GM13977 (cell line): ENCODE measurements at places on chromosomes 5 and 9.

GRCh38 chr5:26884481-26884880, 153.9 kb downstream of the CDH9 start:
- DNase-seq, result no peak

DNA sequence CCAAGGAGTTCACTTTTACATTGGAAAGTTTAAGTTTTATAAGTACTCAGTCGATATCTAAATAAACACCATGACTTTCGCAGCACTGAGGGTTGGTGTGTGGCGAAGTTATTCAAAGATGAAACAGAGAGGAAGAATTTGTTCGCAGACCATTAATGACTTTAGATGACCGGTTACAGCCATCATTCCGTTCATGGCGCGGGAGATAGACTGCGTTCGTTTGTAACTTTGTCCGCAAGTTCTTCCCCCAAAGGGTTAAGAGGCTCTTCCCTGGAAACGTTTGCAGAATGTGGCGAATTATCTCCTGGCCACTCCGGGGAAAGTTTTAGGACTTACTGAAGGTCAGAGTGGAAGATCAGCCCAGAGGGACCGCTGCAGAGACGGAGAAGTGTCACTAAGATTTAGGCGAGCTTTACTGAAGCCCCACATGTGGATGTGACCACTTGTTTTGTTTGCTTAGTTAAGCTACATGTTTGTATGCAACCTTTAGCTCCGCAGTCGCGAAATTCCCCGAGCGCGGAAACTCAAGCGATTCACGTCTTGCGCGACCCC, 2.2 kb upstream of the FOXD1 start:
- no peak for DNase-seq

DNA sequence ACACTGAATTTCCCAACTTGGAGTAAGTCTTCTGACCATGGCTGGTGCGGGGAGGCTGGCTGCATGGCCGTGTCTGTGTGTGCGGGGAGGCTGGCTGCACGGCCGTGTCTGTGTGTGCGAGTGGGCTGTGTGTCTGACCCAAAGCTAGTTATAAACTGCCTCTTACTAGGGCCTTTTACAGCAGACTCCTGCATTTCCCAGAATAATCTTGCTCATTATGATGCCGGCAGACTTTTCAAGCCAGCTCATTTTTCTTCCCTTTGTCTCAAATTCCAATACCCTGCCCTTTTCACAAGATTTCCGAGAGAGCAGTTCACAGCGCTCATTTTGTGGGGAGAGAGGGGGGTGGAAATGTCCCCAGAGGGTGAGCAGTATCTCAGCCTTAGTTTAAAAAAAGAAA, 470.7 kb upstream of the BRINP1 start:
- DNase-seq, result no peak

GRCh38 chr9:112074250-112075008, 100.7 kb downstream of the SUSD1 start:
- no peak for DNase-seq

DNA sequence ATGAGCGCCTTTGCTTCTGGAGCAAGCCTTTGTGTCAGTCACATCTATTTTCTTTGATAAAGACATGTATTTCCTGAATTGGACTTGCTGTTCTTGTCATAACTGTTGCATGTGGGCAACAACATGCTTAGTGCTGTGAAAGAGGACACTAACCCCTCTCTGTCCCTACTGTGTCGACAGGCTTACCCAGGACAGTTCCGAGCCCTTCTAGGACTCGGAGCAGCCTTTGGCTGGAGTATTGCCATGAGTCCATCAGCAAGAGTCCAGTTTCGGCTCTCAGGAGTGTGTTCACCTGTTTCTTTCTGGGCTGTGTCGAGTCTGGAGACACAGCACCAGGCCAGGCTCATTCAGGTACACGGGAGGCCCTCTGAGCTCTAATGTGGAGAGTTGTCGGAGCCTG, 36.1 kb upstream of the PHF2 start:
- no peak for DNase-seq

DNA sequence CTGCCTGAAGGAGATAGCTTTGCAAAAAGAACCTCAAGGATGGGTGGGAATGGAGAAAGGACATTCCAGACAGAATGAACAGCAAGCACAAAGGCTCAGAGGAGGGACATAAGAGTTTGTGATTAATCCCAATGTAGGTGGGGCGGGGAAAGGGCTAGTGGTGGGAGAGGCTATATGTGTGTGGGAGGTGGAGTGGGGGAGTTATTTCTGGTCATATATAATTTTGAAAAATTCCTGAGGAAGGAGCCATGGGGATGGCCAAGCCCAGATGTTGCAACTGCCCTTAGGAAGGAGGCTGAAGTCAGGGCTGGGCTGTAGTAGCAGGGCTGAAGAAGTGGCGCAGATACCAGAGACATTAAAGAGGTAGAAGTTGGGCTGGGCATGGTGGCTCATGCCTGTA, 13.4 kb upstream of the CCL27 start:
- no peak for DNase-seq

DNA sequence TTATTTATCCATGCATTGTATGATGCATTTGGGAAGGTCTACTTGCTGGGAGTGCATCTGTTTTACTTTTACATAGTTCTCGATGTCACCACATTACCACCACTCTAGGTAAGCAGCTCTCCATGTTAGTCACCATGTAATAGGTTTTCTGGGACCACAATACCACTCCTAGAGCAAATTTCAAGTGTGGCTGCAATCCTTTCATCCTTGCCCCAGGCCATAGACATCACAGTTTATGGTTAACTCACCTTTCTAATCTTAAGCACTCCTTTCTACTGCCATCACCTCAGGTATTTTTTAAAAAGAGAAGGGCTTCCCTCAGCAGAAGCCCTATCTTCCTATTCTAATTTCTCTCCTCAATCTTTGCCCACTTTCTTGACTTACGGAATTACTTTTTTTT, 354.1 kb downstream of the PLK2 start:
- no peak for DNase-seq

DNA sequence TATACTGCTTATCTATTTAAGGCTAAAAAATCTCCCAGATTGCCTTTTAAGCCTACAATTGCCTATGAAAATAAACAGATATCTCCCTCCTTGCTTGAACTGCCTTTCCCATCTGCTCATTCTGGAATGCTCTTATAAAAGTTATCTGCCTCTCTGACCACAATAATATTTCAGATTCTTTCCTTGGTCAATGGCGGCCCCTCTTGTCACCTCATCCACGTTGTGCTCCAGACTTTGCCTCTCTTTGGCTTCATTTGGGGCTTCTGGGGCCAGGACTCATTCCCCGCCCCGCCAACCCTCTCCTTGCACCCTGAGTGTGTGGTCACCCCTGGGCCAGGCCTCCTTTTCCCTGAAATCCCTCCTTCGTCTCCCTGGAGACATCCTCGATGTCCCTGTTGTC, 110.0 kb upstream of the RPS23 start:
- no peak for DNase-seq

GRCh38 chr9:107784235-107784958, 294.8 kb upstream of the KLF4 start:
- DNase-seq, result no peak

DNA sequence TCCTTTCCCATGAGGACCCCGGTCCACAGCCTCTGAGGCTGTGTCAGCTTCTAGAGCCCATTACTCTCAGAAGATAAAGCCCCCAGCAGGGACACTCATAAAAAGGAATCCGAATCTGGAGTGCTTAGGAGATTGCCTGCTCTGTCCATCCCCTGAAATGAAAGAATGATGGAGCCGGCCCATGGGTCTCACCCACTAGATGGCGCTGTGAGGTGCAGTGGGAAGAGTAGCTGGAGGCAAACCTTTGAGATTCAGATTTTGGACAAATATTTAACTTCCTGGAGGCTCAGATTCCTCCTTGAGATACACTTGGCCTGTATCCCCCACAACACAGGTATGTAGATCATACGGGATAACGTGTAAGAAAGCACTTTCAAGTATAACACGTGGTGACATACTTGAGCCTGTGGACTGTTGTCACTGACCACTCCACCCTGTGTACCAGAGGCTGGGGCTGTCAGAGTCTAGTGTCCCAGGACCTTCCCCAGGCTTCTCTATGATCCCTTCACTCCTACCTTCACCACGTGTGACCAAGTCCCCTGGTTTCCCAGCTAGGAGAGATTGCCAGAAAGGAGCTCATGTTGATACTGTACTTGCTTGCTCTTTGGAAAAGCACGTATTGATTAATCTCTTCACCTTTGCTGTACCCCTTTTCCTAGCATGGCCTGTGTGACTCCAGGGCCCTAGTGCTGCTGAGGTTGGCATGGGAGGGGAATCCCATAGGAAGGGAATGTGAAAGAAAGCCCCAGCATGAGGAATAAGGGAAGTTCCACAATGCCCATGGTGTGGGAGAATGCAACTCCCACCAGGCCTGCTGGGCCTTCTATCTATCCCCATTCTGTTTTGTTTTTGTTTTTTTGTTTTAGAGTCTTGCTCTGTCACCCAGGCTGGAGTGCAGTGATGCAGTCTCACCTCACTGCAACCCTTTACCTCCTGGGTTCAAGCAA, 32.1 kb downstream of the TRMO start:
- DNase-seq, result peak; percentile 68

DNA sequence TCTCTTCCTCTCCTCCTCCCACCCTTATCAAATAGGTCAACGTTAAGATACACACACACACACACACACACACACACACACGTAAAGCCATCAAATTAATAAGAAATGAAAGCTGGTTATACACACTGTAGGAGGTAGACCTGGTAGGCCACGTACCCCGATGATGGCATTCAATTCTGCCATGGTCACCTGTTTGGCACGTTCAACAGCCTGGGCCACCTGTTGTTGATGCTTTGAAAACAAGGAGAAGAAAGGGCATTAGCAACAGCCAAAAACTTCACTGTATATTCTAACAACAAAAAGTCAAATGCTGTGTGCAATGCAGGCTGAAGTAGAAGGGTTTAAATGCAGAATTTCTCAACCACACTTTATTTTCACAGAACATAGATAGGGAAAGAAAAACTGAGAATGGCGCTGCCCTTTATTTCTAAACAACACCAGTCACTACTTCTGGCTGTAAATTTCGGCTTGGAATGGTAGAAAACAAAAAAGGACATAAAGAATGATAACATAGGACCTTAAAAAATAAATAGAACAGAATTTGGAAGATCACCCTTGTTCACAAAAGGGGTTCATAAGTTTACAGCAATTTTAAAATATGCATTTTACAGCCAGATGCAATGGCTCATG, 37.2 kb downstream of the TLE1 start:
- no peak for DNase-seq

- no peak for DNase-seq
Measured at GRCh38 chr5:158203261-158203660, 344.3 kb upstream of the CLINT1 start.

GRCh38 chr5:56211298-56211865, 21.7 kb downstream of the ANKRD55 start:
- no peak for DNase-seq

DNA sequence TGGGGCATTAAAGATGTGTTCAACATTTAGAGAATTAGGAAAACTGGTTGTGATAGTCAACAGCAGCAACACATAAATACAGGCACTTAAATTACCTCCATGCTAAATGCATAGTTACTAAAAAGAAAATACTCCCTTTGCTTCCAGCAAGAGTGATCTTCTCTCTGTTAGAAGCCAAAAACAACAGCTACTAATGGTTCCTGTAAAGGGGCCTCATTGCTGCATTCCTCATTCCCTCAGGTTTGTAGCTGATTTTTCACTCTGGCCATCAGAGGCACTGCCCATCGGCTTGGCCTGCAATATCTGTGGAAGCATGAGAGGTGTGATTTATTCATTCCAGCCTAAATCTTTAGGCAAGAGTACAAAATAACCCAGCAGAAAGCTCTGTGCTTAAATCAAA, 466.0 kb upstream of the ADAMTS16 start:
- DNase-seq, result no peak

- no peak for DNase-seq
Measured at GRCh38 chr5:61200582-61201155, 38.4 kb upstream of the SMIM15 start.

- DNase-seq, result peak; percentile 72
Measured at GRCh38 chr9:35690614-35691333, 1.0 kb upstream of the TPM2 start.

- no peak for DNase-seq
Measured at GRCh38 chr9:28317745-28318144, 744.5 kb upstream of the C9orf72 start.

DNA sequence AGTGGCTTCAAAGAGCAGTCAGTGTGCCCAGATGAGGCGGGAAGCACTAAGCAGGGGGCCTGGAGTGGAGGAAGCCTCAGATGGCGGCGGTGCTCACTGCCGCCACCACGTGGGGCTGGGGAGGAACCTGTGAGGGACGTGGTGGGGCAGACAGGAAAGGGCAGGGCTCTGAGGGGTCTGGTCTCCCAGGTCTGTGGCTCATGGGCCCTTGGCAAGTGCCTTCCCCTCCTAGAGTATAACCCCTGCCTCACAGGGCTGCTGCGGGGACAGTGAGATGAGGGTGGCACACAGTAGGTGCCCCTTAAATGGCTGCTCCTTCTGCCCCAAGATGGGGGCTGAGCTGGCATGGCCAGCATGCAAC, 26.6 kb downstream of the NR5A1 start:
- peak; percentile 85 for DNase-seq

GRCh38 chr9:110447476-110447875, 109.8 kb upstream of the TXNDC8 start:
- DNase-seq, result no peak

- no peak for DNase-seq
Measured at GRCh38 chr9:134619983-134620661, 21.5 kb upstream of the COL5A1 start.

DNA sequence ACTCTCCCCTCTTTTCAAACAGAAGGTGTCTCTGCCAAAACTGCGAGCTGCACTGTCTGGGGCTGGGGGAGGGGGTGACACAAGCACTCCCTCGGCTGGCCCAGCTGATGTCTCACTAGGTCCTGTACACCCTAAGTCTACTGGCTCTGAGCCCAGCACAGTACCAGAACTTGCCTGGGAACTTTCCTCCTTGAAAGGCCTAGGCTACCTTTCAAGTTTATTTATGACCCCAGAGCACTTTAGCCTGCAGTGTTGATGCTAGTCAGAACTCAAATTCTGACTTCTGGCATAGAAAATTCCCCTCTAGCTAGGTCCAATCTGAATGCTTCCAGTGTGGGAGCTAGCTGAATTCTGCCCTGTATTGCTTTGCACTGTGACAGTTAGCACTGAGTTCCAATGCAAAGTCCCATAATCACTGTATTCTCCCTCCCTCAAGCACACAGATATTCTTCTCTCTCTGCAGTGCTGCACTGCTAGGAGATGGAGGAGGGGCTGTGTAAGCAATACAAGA, 10.5 kb downstream of the LURAP1L start:
- no peak for DNase-seq

- no peak for DNase-seq
Measured at GRCh38 chr5:10319202-10319851, 11.6 kb upstream of the CMBL start.

GRCh38 chr5:64299805-64300204, 134.2 kb downstream of the RNF180 start:
- DNase-seq, result no peak
